ENCODE measurements at places on chromosomes 12 and 14.

GRCh38 chr14:87698481-87698880, 294.5 kb downstream of the GALC start:
- DNase-seq = no peak

GRCh38 chr14:90554341-90554740, 157.5 kb downstream of the CALM1 start:
- DNase-seq = no peak

DNA sequence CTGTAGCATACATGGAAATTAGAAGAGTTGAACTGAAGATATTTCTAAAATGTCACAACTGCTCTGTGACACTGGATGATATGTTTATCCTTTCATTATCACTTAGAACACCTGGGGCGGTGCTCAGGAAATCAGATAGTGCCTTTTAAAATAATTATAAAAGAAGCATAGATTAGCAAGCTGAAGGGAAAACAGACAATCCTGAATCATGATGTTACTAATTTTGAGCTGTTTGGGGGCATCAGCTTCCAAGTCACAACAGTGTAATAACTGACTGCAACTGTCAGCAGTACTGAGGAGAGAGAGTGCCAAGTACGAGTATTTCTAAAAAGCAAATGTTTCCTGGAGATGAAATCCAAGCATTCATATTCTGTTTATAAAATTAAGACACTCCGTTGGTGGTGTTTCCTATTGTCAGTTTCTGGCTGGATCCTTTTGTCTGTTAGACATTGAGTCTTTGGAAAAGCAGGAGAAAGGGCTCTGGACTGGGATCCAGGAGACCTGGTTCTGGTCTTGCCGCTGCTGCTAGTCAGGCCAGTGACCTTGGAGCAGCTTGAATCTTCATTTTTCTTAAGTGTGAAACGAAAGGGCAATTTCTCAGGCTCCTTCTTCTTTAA, 380.1 kb downstream of the EGLN3 start:
- DNase-seq = no peak

DNA sequence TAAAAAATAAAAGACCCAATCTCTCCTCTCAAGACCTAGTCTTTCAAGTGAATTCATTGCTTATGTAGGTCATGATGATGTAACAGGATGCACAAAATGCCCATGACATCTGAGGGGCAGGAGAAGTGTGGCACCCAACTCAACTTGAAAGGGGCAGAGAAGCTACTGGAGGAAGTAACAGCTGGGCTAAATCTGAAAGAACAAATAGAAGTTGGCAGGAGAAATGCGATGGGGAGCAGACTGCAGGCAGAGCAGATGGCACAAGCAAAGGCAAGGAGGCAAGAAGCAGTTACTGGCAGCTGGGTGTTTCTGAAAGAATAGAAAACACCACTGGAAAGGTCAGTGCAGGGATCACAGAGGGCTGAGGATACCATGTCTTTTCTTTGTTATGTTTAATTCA, 14.6 kb downstream of the SLC38A4 start:
- DNase-seq = no peak

DNA sequence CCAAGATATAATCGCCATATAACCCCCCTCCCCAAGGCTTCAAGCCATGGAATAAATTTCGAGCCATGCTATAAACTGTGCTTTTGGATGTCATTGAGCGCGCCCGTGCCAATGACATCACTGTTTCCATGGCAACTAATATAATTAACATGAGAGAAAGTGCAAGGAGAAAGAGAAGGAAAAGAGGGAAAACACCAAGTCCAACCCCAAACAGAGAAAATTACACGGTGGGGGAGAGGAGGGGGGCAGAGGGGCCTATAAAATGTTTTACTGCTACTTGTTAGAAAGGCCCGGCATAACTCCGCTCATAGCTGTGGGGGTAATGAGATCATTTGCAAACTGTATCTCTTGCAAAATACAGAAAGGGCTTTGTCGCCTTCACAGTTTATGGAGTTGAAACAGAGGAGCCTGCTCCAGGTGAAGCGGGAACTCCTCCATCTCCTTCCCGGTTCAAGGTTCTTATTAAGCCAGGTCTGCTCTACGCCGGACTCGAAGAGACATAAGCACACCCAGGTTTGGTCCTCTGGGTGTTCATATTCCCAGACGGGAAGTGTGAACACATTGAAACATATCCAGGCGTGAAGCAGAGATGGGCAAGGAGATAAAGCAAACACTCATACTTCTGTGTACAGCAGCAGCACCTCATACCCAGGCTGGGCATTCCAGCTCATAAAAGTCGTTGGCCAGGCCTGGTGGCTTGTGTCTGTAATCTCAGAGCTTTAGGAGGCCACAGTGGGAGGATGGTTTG, 99.1 kb upstream of the MAP1LC3B2 start:
- DNase-seq = no peak

DNA sequence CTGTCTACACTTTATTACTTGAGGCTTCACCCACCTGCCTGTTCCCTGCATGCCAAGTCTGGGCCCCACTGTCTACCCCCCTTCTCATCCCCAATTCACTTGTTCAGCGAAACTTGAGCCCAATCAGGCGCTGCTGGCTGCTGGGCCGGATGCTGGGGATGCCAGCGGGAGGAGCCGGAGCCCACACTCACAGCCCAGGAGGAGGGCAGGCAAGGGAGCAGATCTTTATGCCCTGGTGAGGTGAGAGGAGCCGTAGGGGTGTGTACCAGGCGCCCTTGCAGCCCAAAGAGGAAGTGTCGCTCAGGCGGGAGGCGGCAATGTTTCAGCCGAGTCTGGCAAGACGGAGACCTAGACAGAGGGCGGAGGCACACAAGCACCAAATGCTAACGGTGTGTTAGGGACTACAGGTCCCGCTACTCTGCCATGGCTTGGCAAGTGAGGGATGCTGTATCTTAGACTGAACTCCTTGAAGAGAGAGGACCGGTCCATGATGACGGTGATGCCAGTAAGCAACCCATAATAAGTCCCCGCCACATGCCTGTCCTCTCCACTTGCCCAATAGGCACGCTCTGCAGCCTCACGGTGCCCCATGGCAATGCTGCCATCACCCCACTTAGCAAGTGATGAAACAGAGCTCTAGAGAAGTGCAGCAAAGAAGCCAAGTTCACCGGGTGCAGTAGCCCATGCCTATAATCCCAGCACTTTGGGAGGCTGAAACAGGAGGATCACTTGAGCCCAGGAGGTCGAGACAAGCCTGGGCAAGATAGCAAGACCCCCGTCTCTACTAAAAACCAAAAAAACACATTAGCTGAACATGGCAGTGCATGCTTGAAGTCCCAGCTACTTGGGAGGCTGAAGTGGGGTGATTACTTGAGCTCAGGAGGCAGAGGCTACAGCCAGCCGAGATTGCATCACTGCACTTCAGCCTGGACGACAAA, 41.6 kb downstream of the LRRC74A start:
- DNase-seq = peak; percentile 28

- DNase-seq = no peak
Measured at GRCh38 chr12:102726686-102727085, 190.4 kb downstream of the PAH start.
